ENCODE measurements at places on chromosomes 7 and 10.

GRCh38 chr7:82373926-82374635 lies 69.5 kb downstream of the CACNA2D1 start:
- no peak for DNase-seq

DNA sequence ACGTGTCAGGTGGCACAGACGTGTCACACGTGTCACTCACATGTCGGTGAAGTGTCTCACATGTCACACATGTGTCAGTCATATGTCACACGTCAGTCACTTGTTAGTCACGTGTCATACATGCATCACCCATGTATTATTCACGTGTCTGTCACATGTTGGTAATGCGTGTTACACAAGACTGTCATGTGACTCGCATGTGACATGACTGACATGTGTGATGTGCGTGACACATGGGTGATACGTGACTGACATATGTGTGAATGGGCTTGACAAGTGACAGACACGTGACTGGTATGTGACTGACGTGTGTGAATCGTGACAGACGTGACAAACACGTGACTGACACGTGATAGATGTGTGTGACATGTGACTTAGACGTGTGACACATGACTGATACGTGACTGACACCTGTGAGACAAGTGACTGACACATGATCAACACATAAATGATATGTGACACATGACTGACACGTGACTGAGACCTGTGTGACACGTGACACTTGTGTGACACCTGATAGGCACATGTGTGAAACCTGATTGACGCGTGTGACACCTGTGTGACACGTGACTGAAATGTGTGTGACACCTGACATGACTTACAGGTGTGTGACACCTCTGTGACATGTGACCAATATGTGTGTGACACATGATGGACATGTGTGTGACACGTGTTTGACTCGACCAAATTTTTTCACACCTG lies 56.1 kb downstream of the ZNF92 start:
- no peak for DNase-seq

GRCh38 chr10:74099836-74100235 lies 50.8 kb downstream of the AP3M1 start:
- no peak for DNase-seq

DNA sequence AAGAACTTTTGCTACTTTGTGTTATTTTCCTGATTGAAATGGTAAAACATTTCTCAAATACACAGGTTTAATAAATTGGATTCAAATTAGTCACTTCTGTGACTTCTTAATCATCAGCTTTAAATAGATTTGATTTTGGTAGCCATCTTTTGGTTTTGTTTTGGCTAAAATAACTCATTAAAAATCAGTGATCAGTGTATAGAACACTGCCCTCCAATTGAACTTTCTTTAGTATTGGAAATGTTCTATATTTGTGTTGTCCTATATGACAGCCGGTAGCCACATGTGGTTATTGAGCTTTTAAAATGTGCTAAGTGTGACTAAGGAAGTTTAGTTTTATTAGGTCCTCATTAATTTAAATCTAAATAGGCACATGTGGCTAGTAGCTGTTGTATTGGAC lies 50.4 kb downstream of the GLCCI1 start:
- no peak for DNase-seq

DNA sequence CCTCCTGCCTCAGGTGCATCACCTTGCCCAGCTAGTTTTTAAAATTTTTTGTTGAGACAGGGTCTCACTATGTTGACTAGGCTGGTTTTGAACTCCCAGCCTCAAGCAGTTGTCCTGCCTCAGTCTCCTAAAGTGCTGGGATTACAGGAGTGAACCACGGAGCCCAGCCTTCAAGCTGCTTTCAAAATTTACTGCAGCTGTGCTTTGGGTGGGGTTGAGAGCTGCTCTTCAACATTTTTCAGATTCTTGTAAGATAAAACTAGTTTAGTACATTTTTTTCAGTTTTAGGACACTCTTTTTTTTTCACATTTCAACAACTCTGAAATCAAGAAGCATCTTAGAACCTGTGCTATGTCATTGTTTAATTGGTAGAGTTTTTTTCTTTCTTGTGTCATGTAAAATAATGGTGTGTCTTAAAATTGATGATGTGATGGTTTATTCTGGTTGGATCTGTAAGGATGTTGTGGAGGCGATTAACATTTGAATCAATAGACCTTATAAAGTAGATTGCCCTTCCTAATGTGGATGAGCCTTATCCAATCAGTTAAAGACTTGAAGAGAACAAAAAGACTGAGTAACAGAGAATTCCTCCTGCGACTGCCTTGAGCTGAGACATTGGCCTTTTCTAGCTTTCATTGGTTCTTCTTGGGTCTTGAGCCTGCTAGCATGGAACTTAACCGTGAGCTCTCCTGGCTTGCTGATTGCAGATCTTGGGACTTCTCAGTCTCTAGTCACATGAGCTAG lies 13.5 kb downstream of the PLEKHA8 start:
- DNase-seq = no peak

DNA sequence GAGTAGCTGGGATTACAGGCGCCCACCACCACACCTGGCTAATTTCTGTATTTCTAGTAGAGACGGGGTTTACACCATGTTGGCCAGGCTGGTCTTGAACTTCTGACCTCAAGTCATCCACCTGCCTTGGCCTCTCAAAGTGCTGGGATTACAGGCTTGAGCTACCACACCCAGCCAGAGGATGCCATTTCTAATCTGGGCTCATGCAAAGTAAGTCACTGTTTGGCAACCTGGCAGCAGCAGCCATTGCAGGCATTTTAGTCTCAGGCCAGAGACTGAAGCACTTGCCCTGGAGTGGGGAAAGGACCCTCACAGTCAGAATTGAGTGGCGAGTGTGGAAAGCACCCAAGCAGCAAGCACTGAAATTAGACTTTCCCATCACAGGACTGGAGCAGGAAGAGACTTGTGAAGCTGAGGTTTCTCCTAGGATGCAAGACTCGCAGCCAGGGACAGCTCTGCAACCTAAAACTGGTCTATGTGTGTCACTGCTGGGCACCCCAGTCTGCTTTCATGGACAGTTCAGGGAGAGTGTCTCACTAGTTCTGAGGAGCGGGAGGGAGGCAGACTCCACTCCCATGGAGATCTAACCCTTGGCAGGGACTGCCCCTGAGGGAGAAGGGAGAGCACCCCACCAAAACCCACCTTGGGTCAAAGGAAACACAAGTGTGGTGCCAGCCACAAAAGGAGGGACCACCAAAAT lies 27.6 kb downstream of the SNX13 start:
- no peak for DNase-seq

- no peak for DNase-seq
Measured at GRCh38 chr10:90530521-90530920, 327.3 kb downstream of the HTR7 start.

DNA sequence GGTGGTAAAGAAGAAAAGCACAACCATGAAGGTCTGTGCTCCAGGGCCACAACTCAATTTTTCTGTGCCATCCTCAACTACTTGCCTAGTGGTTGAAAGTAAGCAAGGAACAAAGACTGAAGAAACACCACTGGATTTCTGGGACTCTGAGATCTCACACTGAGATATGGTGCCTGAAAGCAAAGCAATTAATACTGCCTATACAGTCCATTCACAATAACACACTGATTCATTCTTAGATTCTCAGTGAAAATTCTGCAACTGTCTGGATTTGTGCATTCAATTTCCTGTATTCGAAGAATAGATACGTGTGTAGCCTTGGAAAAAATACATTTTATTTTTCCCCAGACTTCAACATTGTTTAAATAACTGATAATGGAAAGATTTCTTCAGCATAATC lies 116.4 kb upstream of the FAM133B start:
- no peak for DNase-seq

- no peak for DNase-seq
Measured at GRCh38 chr7:23912065-23912464, 202.0 kb downstream of the STK31 start.

DNA sequence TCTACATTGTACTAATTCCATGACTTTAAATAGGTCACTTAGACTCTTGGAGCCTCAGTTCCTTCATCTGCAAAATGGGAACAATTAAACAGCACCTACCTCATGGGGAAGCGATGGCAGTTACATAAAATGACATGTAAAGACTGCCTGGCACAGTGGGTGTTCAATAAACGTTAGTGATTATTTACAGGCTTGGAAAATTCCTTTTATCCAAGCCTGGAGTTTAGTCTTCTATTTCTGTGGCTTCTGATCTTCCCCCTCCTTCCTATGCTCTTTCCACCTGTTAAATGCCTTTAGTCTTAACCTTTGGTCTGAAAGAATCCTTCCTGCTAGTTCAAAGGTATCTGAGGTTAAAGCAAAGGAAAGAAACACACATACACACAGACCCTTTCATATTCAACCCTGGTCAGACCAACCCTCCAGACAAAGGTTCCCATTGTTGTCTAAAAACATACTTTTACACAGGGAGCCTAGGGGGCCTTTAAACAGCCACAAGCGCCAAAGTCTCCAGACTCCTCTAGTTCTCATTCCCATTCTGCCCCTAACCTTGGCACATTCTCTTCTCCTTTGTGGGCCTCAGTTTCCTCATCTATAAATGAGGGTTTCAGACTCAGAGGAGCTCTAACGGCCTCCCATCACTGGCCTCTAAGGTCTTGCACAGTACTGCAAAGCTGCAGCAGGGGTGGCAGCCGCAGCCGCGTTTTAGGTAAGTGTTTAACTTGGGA lies 21.4 kb downstream of the SORBS1 start:
- no peak for DNase-seq

DNA sequence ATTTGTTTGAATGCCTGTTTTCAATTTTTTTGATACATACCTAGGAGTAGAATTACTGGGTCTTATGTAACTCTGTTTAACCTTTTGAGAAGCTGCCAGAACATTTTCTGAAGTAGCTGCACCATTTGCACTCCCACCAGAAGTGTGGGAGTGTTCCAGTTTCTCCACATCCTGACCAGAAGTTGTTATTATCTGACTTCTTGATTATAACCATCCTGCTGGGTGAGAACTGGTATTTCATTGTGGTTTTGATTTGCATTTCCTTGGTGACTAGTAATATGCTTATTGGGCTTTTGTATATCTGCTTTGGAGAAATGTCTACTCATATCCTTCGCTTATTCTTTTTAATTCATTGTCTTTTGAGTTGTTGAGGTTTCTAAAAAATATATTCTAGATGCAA lies 117.2 kb upstream of the GLCCI1 start:
- DNase-seq = no peak

DNA sequence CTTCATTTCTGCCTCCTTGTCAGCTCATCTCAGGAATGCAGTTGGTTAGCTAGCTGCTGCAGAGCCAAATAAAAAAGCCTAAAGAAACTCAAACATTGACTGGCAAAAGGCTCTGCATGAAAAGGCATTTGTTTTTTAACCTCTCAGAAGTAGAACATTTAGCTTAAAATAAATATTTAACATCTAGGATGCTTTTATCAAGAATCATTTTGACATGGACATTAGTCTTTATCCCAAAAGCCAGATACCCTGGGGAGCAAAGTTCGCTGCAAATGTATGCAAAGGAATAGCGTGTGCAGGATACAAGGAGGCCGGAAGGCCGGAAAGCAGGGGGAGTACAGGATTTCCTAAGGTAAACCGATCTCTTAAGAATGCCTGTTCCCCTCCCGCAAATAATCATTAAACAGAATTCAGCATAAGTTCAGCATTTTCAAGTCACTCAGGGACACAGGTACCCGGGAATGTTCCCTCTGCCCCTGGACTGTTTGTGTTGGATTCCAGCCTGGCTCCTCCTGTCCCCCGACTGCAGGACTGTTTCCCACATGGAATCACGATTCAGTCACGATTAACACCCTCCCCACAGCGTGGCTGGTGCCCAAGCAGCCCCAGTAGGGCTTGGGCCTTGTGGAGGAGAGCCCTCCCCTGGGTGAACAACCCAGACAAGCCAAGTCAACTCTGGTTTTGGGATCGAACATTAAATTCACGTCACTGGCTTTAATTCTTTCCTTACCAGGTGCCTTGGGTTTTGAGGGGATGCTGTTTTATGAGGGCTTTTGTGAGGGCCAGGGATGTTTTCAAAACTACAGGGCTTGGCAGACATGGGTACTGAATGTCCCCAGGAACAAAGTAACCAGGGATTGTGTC lies 97.8 kb downstream of the HIPK2 start:
- DNase-seq = peak; percentile 23

DNA sequence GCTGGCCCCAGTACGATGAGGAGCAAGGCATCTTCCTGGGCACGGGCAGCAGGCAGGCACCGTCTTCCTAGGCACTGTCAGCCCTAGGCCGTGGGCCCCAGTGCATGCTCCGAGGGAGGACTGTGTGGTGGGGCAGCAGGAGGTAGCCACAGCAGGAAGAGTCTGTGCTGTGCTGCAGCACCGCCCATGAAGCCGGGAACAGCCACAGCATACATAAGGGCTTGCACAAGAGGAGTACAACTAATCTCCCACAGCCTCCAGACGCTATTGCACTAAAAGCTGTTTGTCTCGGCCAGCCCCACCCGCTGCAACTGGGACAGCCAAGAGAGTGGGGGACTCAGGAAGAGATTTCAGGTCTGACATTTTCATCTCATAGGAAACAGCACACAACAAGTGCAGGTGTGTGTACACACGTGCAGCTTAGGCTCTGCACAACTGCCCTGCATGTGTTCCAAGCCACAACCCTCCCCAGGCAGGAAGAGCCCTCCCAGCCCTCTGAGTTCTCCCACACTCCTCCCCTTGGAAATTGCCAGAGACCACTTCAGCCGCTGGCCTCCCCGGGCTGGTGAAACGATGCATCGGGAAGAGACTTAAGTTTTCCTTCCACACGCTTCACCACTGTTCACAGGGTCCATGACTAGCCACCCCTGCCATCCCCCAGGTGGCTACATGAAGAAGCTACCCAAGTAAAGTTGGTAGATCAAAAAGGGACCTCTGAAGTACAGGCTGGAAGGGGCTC lies 88.1 kb upstream of the DDC start:
- DNase-seq = no peak

DNA sequence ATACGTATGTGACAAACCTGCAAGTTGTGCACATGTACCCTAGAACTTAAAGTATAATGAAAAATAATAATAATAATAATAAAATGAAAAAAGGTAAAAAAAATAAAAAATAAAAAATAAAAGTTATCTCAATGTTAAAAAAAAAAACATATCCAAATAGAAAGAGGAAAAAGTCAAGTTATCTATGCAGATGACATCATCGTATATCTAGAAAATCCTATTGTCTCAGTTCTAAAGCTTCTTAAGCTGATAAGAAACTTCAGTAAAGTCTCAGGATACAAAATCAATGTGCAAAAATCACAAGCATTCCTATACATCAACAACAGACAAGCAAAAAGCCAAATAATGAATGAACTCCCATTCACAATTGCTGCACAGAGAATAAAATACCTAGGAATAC lies 466.6 kb upstream of the PHF14 start:
- DNase-seq = no peak
